Endodermal cell (in vitro differentiated cells): ENCODE measurements at places on chromosomes 7 and 10. TPM values are rescaled to one million over a fixed set of nuclear protein-coding genes. Genes with fewer than 3 reads are reported as not detected.

SLC26A3 gene
- total RNA-seq = not detected in 3 replicates

HKDC1 gene
- total RNA-seq = 0.07 and 0.22 TPM in 2 replicates

EN2 gene
- not detected in 3 replicates for total RNA-seq

ING3 gene
- total RNA-seq = 14.9 and 17.3 TPM in 2 replicates

PRPS1L1 gene
- total RNA-seq = not detected in 3 replicates

FKBP9 gene
- total RNA-seq = 50.3 and 58.0 TPM in 2 replicates

EIF5AL1 gene
- total RNA-seq = 0.61 to 0.72 TPM (median 0.62 TPM) in 3 replicates

CRYGN gene
- 3.9 and 4.4 TPM in 2 replicates for total RNA-seq

NODAL gene
- total RNA-seq = 71.0 and 88.6 TPM in 2 replicates

SYT15B gene
- 0.33 to 0.52 TPM (median 0.38 TPM) in 3 replicates for total RNA-seq

FBXO24 gene
- 1.4 to 3.0 TPM (median 1.6 TPM) in 3 replicates for total RNA-seq

FBXL13 gene
- 2.1 to 3.5 TPM (median 2.6 TPM) in 3 replicates for total RNA-seq

MSMB gene
- 1.7 to 2.4 TPM (median 2.0 TPM) in 3 replicates for total RNA-seq

RHBDD2 gene
- 63.6 to 73.4 TPM (median 68.9 TPM) in 3 replicates for total RNA-seq

GFRA1 gene
- 0.57 to 1.7 TPM (median 1.6 TPM) in 3 replicates for total RNA-seq

PLXDC2 gene
- 25.4 and 26.4 TPM in 2 replicates for total RNA-seq

AMZ1 gene
- total RNA-seq = 0.66 to 0.76 TPM (median 0.68 TPM) in 3 replicates

CAMK1D gene
- total RNA-seq = 7.8 to 18.7 TPM (median 10.5 TPM) in 3 replicates

SPDYE1 gene
- 0.15 TPM in 1 of 2 replicates, not detected in the other for total RNA-seq

CLDN4 gene
- total RNA-seq = 8.5 to 11.9 TPM (median 9.7 TPM) in 3 replicates

SPDYE11 gene
- not detected in 3 replicates for total RNA-seq

JAKMIP3 gene
- total RNA-seq = 0.95 to 6.4 TPM (median 0.97 TPM) in 3 replicates

ARHGAP22 gene
- 6.5 to 14.1 TPM (median 12.6 TPM) in 3 replicates for total RNA-seq

CC2D2B gene
- total RNA-seq = 0.33 to 0.84 TPM (median 0.84 TPM) in 3 replicates

AEBP1 gene
- 61.4 and 65.8 TPM in 2 replicates for total RNA-seq

SFMBT2 gene
- total RNA-seq = 3.3 and 5.3 TPM in 2 replicates

NOS3 gene
- 2.3 and 2.5 TPM in 2 replicates for total RNA-seq

FAM131B gene
- total RNA-seq = 1.7 to 1.9 TPM (median 1.8 TPM) in 3 replicates

CHN2 gene
- total RNA-seq = 9.3 and 14.1 TPM in 2 replicates

MRC1 gene
- 0.08 TPM in 1 of 3 replicates, not detected in the others for total RNA-seq

TMEM213 gene
- not detected in 2 replicates for total RNA-seq

C10orf105 gene
- 0.19 to 0.57 TPM (median 0.33 TPM) in 3 replicates for total RNA-seq

PAX4 gene
- total RNA-seq = 0.24 TPM in 1 of 2 replicates, not detected in the other

UPK3B gene
- 0.93 to 2.3 TPM (median 1.1 TPM) in 3 replicates for total RNA-seq

EFCAB10 gene
- total RNA-seq = 0.50 and 0.68 TPM in 2 replicates

SPDYE5 gene
- not detected in 2 replicates for total RNA-seq
